Activated T-helper 2 cell treated with anti-CD3 and anti-CD28 coated beads, Interferon-gamma antibody, Interleukin-2, Interleukin-4, amounts not matched to agents 10 μg/mL and 5 μg/mL and 100 μg/mL, durations not matched to agents 14 hours and 24 hours and 36 hours (primary cell): ENCODE measurements at places on chromosomes 11 and 22. TPM values are rescaled to one million over a fixed set of nuclear protein-coding genes. Genes with fewer than 3 reads are reported as not detected.

GRCh38 chr11:97973352-97973857 is 1047.3 kb upstream of the CNTN5 start:
- no peak overlapping the region for H3K27ac ChIP-seq
- H3K27me3 ChIP-seq = no peaks in the 10 kb centered on the region
- no peaks in the 10 kb centered on the region for H3K36me3 ChIP-seq
- no peak for DNase-seq
- H3K4me1 ChIP-seq = no peaks in the 10 kb centered on the region

- H3K27me3 ChIP-seq = peaks cover 9% of the 10 kb centered on the region
- peaks cover 7% of the 10 kb centered on the region for H3K4me1 ChIP-seq
- DNase-seq = peak; percentile 62
These were observed 33.0 kb downstream of the YWHAH start for GRCh38 chr22:31977141-31977841.

DNA sequence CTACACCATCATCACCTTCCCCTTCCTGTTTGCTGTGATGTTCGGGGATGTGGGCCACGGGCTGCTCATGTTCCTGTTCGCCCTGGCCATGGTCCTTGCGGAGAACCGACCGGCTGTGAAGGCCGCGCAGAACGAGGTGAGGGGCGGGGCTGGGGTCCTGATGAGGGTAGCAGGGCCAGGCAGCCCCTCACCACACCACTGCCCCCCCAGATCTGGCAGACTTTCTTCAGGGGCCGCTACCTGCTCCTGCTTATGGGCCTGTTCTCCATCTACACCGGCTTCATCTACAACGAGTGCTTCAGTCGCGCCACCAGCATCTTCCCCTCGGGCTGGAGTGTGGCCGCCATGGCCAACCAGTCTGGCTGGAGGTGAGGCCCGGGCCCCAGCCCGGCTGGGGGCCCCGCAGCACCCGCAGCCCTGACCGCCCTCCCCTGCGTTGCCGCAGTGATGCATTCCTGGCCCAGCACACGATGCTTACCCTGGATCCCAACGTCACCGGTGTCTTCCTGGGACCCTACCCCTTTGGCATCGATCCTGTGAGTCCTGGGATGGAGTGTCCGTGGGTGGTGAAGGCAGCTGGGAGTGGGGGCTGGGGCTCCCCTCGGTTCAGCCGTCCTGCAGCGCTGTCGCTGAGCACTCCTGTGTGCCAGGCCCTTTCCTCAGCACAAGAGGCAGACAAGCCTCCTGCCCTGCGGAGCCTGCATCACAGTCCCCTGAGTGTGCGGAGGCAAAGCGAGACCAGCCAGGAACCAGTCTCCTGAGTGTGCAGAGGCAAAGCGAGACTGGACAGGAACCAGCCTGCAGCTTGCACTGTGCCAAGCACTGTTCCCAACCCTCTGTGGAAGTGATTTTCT is 8.8 kb downstream of the TCIRG1 start:
- H3K36me3 ChIP-seq = peaks cover 47% of the 10 kb centered on the region
- no peak overlapping the region for H3K27ac ChIP-seq
- H3K4me1 ChIP-seq = no peaks in the 10 kb centered on the region
- H3K27me3 ChIP-seq = no peaks in the 10 kb centered on the region
- H3K4me3 ChIP-seq = no peak overlapping the region

DNA sequence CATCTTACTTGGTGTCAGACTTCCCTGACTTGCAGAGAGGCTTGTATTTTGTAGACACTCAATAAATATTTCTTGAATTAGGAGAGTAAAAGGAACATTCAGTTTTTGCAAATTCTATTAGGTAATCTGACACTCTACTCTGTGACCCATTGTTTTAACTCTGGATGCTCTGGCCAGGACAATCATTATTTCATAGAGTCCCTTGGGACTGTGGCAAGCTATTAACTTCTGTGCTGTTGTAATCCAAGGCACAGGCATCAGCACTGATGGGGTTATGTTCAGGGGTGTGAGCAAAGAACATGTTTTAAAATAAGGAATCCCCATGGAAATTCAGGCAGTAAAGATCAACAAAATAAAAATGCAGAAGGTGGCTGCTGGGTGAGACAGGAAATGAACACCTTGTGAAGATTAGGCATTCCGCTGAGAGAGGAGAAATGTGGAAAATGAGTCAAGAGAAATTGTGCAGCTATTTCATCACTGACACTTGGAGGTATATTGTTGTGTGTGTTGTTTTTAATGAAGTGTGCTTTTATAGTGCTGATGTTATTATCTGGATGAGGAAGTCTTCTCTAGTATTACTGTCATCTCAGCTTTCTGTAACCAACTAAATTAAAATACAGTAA is 175.2 kb downstream of the WNT11 start:
- H3K36me3 ChIP-seq = peaks cover 12% of the 10 kb centered on the region
- H3K4me1 ChIP-seq = peaks cover 2% of the 10 kb centered on the region
- H3K27me3 ChIP-seq = no peaks in the 10 kb centered on the region
- no peak for DNase-seq

DNA sequence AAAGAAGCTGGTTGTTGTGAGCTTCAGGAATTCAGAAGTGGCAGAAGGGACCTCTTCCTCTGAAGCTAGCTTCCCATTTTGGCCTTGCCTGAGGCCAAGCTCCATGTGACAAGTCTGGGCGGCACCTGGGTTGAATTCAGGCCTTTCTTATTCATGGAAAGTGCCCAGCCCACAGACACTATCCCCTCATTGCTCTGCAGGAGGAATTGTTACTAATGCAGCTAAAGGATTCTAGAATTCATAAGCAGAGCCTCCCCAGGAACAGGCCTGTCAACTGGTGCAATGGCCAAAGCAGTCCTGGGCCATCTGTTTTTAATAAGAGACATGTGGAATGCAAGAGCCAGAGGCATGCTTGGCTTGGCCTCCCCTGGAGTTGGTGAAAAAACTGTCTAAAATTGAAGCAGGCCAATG is 71.4 kb downstream of the SLC1A2 start:
- no peak overlapping the region for H3K27ac ChIP-seq
- H3K36me3 ChIP-seq = no peaks in the 10 kb centered on the region
- H3K4me3 ChIP-seq = no peak overlapping the region
- H3K27me3 ChIP-seq = no peaks in the 10 kb centered on the region

DNA sequence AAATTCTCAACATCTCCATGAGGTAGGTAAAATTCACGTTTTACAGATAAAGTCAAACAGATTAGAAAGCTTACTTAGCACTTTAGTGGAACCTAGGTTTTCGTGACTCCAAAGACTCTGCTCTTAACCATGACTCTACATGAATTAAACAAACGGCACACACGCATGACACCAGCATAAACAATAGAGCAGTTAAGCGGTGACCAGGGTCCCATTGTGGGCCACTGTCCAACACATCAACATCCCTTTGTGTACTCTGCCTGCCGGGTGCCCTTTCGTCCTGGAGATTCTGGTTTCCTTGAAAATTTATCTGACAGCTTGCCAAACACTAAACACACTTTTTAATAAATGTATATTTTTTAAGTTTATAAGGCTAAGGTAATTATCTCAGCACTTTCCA is 941.7 kb downstream of the OPCML start:
- no peaks in the 10 kb centered on the region for H3K4me1 ChIP-seq
- no peak for DNase-seq
- H3K27me3 ChIP-seq = no peaks in the 10 kb centered on the region
- H3K36me3 ChIP-seq = no peaks in the 10 kb centered on the region
- no peak overlapping the region for H3K27ac ChIP-seq

DNA sequence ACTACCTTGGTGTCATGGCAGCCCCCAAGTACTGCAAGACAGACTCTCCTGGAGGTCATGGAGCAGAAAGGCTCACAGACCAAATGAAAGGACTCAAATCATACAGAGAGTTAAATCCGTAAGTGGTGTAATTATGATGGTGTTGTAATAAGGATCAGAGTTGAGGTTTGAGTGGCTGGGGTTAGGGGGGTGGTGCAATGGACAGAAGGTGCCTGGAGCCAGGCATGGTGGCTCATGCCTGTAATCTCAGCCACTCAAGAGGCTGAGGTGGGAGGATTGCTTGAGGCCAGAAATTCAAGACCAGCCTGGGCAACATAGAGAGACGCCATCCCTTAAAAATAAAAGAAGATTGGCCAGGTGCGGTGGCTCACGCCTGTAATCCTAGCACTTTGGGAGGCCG is 18.7 kb downstream of the ART5 start:
- H3K27me3 ChIP-seq = peaks cover 4% of the 10 kb centered on the region
- H3K27ac ChIP-seq = no peak overlapping the region
- H3K4me3 ChIP-seq = no peak overlapping the region
- DNase-seq = no peak
- H3K36me3 ChIP-seq = no peaks in the 10 kb centered on the region

- peaks cover 7% of the 10 kb centered on the region for H3K36me3 ChIP-seq
- H3K4me3 ChIP-seq = peak overlapping the region; percentile 99
- DNase-seq = peak; percentile 34
These were observed 561 bp downstream of the PGM2L1 start for GRCh38 chr11:74397501-74398243.

GRCh38 chr11:121881806-121882205 is 234.2 kb downstream of the BLID start:
- H3K27me3 ChIP-seq = no peaks in the 10 kb centered on the region
- no peak for DNase-seq
- H3K36me3 ChIP-seq = no peaks in the 10 kb centered on the region
- no peaks in the 10 kb centered on the region for H3K4me1 ChIP-seq
- no peak overlapping the region for H3K4me3 ChIP-seq

GRCh38 chr11:6251990-6252473 is 7.6 kb upstream of the CCKBR start:
- no peak for DNase-seq
- no peaks in the 10 kb centered on the region for H3K27me3 ChIP-seq
- H3K4me1 ChIP-seq = no peaks in the 10 kb centered on the region

DNA sequence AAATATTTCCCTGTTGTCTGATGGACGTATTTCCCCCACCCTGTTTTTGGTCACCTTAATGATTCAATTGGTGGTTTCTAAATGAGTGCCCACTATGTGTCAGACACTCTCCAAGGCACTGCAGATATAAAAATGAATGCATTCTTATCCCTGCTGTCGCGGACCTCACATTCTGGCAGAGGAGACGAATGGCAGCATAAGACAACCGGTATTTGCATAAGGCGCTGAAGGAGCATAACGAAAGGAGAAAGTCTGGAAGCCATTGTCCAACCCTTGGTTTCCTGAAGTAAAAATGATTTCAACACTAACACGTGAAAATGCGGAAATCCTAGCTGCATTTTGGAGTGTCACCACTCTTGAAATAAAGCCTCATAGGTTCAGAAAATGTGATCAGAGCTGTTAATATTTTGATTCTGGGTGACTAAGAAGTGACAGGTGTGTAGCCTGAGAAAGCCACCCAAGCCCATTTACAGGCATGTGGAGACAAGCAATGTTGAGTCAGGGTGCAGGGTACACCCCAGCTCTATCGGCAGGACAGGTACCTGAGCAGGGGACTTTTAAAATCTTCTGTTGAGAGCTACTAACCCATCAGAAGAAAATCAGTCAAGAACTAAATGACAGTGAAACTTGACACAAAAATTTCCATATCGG is 10.1 kb upstream of the GAB2 start:
- no peak for DNase-seq
- H3K4me3 ChIP-seq = peak overlapping the region; percentile 53
- H3K4me1 ChIP-seq = peaks cover 77% of the 10 kb centered on the region
- peaks cover 21% of the 10 kb centered on the region for H3K36me3 ChIP-seq

Gene HEPHL1
- not detected in 2 replicates for total RNA-seq

Gene TBX1
- 0.09 and 0.32 TPM in 2 replicates for total RNA-seq

Gene TTC36
- 0.39 and 0.78 TPM in 2 replicates for total RNA-seq

Gene KRTAP5-11
- total RNA-seq = not detected in 2 replicates
